Thymus (tissue), 14 donors: ENCODE measurements at places on chromosomes 5 and 9. TPM values are rescaled to one million over a fixed set of nuclear protein-coding genes. Genes with fewer than 3 reads are reported as not detected.
A peak's percentile ranks its signal among the peaks of the same experiment; 100 is the strongest.

- no peak overlapping the region for H3K4me3 ChIP-seq
- H3K27me3 ChIP-seq, result no peaks in the 10 kb centered on the region
- H3K36me3 ChIP-seq, result no peaks in the 10 kb centered on the region
- H3K27ac ChIP-seq, result no peak overlapping the region
- DNase-seq, result no peak
Observed at GRCh38 chr5:118224546-118224945, 763.8 kb downstream of the DTWD2 start.

DNA sequence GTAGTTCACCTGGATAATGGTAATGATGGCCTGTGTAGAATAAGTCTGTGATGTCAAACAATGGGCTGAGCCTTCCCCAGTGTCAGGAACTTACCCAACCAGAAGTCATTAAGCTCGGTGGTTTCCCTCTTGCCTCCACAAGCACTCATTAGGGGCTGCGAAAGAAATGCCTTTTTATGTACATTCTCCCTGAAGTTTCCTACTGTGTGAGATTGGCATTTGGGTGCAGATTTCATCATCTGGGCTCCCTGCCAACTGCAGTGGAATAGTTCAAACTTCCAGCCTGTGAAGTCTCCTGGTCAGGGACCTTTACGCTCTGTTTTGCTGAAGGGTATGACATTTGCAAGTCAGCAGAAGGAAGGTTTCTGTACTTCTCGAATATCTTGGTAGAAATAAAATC, 41.6 kb upstream of the TMEM215 start:
- H3K27ac ChIP-seq, result no peak overlapping the region
- H3K36me3 ChIP-seq, result no peaks in the 10 kb centered on the region
- no peak overlapping the region for H3K4me3 ChIP-seq
- no peaks in the 10 kb centered on the region for H3K4me1 ChIP-seq
- no peak for DNase-seq

DNA sequence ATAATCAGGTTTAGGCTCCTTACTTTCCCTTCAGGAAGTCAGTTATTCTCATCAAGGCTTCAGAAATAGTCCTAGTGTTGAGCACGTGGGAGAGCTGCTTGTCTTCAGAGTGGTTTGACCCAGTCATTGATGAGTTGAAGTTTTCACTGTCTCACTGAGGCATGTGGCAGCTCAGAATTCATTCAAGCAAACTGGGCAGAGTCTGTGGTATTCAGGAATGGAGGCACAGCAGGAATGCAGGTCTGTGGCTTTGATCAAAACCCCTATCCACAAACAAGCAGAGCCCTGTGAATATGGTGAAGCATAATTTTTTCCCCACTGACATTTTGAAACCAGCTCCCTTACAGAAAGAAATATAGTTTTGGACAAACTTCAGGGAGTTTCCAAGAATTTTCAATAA, 207.3 kb downstream of the CD180 start:
- no peak overlapping the region for H3K27ac ChIP-seq
- no peak overlapping the region for H3K4me3 ChIP-seq
- no peak for DNase-seq
- H3K36me3 ChIP-seq, result no peaks in the 10 kb centered on the region
- no peaks in the 10 kb centered on the region for H3K27me3 ChIP-seq

GRCh38 chr5:76742583-76742982, 26.7 kb downstream of the F2R start:
- H3K27me3 ChIP-seq, result no peaks in the 10 kb centered on the region
- peaks cover 5% of the 10 kb centered on the region for H3K4me1 ChIP-seq
- no peak overlapping the region for H3K4me3 ChIP-seq
- no peaks in the 10 kb centered on the region for H3K36me3 ChIP-seq

GRCh38 chr5:21802869-21803490, 1050.2 kb downstream of the CDH12 start:
- no peak overlapping the region for H3K27ac ChIP-seq
- no peaks in the 10 kb centered on the region for H3K36me3 ChIP-seq
- H3K4me3 ChIP-seq, result no peak overlapping the region
- H3K4me1 ChIP-seq, result no peaks in the 10 kb centered on the region
- H3K27me3 ChIP-seq, result no peaks in the 10 kb centered on the region
- no peak for DNase-seq

DNA sequence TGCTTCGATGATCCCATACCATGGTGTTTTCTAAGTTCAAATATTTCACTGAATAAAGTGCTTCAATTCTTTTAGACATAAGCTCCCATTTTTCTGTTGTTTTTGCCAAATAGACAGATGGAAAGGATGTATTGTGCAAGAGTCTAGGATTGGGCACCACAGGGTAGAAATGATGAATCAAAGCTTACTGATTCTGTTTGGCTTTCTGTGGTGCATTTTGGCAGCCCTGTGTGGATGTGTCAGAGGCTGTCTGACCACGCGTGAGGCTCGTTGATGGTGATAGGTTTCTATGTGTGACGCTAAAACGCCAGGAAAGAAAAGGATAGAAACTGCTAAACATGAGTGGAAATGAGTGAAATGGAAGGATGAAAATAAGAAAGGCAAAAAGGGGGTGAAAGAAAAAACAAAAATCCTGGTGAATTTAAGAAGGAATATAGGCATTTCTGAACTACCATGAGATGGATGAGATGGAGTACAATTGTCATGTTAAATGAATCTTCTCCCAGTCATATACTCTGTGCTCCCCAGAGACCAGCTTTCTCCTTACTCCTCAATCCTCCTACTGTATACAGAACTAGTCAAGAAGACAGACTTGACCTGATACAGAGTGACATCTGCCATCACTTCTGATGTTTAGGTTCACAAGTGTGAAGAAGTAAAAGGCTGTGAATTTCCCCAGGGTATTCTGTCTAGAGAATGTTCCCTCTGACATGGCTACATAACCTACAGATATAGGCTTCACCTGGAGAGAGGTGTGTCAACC, 54.4 kb downstream of the ANKH start:
- DNase-seq, result no peak
- H3K27me3 ChIP-seq, result no peaks in the 10 kb centered on the region
- no peak overlapping the region for H3K4me3 ChIP-seq

GRCh38 chr5:146785065-146785464, 93.5 kb downstream of the PPP2R2B start:
- DNase-seq, result no peak
- no peaks in the 10 kb centered on the region for H3K27me3 ChIP-seq
- H3K4me3 ChIP-seq, result no peak overlapping the region
- no peak overlapping the region for H3K27ac ChIP-seq
- H3K36me3 ChIP-seq, result no peaks in the 10 kb centered on the region

DNA sequence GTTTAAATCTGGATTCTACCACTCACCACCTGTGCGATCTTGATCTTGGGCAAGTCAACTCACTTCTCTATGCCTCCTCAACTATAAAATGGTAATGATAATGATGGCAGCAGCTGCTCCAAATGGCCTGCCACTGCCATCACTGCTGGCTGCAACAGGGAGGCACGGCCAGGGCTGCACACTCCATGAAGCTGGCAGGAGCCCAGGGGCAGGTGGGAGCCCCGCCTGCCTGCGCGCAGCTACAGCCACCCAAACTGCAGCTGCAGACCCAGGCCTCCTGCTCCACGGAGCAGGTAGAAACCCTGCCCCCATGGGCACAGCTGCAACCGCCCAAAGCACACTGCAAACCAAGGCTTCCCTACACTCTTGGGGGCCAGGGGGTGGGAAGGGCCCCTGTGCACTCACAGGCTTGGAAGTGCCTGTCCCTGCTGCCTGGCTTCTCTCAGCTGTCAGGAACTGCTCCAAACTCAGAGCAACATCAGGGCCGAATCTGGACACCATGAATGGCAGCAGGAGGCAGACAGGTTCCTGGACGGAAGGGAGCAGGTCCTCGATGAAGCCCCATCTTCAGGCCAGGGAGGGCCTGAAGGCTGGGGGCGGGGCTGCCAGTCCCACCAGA, 57.6 kb downstream of the PRELID2 start:
- no peak overlapping the region for H3K27ac ChIP-seq
- H3K27me3 ChIP-seq, result no peaks in the 10 kb centered on the region
- no peak overlapping the region for H3K4me3 ChIP-seq
- no peak for DNase-seq
- no peaks in the 10 kb centered on the region for H3K36me3 ChIP-seq

DNA sequence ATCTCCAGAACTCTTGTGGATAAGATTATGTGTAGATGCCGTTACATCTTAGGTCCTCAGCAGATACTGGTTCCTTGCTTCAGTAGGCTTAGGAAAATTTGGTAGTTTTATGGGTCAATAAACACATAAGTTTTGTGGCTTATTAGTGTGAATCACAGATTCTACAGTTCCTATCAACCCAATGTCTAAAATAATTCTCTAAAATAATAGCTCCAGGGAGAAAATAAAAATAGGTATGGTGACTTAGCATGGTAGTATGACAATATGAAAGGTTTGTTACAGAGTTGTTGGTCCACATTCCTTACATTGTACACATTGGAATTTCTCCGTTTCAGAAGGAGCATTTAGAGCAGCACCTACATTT, 91.7 kb downstream of the AOPEP start:
- H3K27ac ChIP-seq, result no peak overlapping the region
- no peaks in the 10 kb centered on the region for H3K27me3 ChIP-seq
- H3K4me3 ChIP-seq, result no peak overlapping the region
- DNase-seq, result no peak

DNA sequence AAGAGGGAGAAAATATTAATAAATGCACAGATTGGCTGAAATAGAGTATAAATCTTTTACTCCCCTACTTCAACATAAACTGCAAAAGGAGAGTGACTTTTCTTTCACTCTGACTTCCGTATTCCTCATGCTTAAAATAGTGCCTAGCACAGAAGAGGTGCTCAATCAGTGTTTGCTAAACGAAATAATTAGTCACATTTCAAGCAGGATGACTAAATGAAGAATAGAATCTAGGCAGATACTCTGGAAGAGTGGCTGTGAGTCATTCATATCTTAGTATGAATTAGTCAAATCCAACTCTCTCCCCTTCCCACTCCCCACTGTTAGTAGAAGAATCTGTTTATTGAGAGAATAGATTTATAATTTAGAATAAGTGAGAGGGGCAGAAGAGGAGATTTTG, 4.8 kb downstream of the CD274 start:
- no peak overlapping the region for H3K4me3 ChIP-seq
- no peaks in the 10 kb centered on the region for H3K36me3 ChIP-seq
- no peak for DNase-seq
- H3K27ac ChIP-seq, result no peak overlapping the region

- no peak for DNase-seq
- H3K4me1 ChIP-seq, result peaks cover 5% of the 10 kb centered on the region
- H3K36me3 ChIP-seq, result no peaks in the 10 kb centered on the region
- H3K27ac ChIP-seq, result no peak overlapping the region
- no peaks in the 10 kb centered on the region for H3K27me3 ChIP-seq
Observed at GRCh38 chr5:73911761-73912393, 285.9 kb downstream of the ARHGEF28 start.

GRCh38 chr9:131423171-131423581, 29.3 kb downstream of the PRRC2B start:
- no peaks in the 10 kb centered on the region for H3K27me3 ChIP-seq
- no peak overlapping the region for H3K4me3 ChIP-seq
- peaks cover 17% of the 10 kb centered on the region for H3K36me3 ChIP-seq
- peak overlapping the region; percentile 54 for H3K27ac ChIP-seq

GRCh38 chr5:118967059-118967508, 21.3 kb downstream of the DTWD2 start:
- H3K27ac ChIP-seq, result no peak overlapping the region
- DNase-seq, result no peak
- H3K4me1 ChIP-seq, result no peaks in the 10 kb centered on the region
- H3K4me3 ChIP-seq, result no peak overlapping the region

- no peak for DNase-seq
- no peak overlapping the region for H3K27ac ChIP-seq
- no peak overlapping the region for H3K4me3 ChIP-seq
Observed at GRCh38 chr5:56535347-56535746, 280.0 kb upstream of the MAP3K1 start.

DNA sequence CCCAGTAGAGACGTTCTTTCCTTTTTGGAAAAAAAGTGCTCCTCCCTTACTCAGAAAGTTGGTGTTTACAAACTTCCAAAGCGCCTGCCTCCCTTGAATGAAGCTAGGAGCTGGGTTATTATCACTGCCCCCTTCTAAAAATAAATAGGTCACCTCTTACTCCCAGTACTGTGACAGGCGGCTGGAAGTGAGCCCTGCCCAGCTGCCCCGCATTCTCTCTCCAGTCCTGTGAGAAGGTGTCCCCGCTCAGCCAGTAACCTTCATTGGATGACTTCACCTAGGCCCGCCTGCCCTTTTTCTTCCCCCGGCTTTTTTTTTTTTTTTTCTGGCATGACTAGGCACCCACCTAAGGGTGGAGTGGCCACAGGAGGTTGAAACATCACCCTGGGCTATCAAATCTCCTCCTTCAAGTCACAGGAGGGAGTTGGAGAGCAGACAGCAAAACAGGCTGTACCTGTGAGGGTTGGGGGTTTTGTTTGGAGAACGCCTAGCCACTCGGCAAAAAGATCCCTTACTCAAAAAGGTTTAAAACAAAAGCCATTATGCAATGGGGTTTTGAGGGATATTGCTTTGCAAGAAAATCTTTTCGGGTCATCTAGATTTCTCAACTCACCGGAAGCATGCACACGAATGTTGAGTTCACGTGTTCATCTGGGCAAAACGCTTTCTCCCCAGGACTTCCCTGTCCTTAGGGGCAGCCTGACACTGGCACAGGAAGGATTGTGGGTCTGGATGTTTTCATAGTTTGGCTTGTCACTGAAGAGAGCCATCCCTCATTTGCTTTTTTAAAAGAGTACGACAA, 43.3 kb upstream of the ZNF622 start:
- DNase-seq, result no peak
- H3K27ac ChIP-seq, result peak overlapping the region; percentile 37
- H3K36me3 ChIP-seq, result no peaks in the 10 kb centered on the region
- H3K4me3 ChIP-seq, result no peak overlapping the region

GRCh38 chr5:155620821-155621410, 607.4 kb downstream of the KIF4B start:
- DNase-seq, result no peak
- no peak overlapping the region for H3K4me3 ChIP-seq
- no peak overlapping the region for H3K27ac ChIP-seq
- no peaks in the 10 kb centered on the region for H3K4me1 ChIP-seq

The NPR3 gene
- 4.9 TPM for total RNA-seq

The PCDHAC1 gene
- total RNA-seq, result 0.05 TPM

The GHR gene
- 1.8 TPM for total RNA-seq

The DNAI1 gene
- total RNA-seq, result 0.38 TPM
